ENCODE measurements at places on chromosomes 12 and 14. TPM values are rescaled to one million over a fixed set of nuclear protein-coding genes. Genes with fewer than 3 reads are reported as not detected.

The CAPS2 gene
- 1.9 TPM for total RNA-seq

The LYZ gene
- 8.8 TPM for total RNA-seq

The OLR1 gene
- 0.42 TPM for total RNA-seq

The FGF6 gene
- not detected for total RNA-seq

- H3K4me1 ChIP-seq = no peaks in the 10 kb centered on the region
- DNase-seq = peak; percentile 25
- H3K36me3 ChIP-seq = no peaks in the 10 kb centered on the region
- no peaks in the 10 kb centered on the region for H3K27me3 ChIP-seq
- H3K4me3 ChIP-seq = no peak overlapping the region
- H3K27ac ChIP-seq = no peak overlapping the region
Measured at GRCh38 chr12:117119592-117120198, 20.5 kb upstream of the TESC start.

DNA sequence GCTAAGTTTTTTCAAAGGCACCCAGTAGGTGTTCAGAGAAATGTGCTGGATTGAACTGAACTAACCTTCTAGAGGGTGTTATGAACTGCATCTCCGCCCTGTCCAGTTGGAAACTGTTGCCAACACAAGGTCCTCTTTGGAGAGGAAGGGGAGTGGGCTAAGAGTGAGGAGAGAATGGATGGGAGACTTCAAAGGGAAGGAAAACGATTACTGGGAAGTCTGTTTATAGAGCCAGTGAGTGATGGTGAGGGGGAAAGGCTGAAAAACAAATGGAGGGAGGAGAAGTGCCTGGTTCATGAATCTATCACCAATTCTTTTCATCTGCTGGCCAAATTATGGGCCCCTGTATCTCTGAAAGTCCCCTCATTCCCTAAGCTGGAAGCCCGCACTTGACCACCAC is 86.0 kb upstream of the TBX5 start:
- no peak overlapping the region for H3K27ac ChIP-seq
- no peaks in the 10 kb centered on the region for H3K27me3 ChIP-seq
- no peak for DNase-seq
- no peak overlapping the region for H3K4me3 ChIP-seq

DNA sequence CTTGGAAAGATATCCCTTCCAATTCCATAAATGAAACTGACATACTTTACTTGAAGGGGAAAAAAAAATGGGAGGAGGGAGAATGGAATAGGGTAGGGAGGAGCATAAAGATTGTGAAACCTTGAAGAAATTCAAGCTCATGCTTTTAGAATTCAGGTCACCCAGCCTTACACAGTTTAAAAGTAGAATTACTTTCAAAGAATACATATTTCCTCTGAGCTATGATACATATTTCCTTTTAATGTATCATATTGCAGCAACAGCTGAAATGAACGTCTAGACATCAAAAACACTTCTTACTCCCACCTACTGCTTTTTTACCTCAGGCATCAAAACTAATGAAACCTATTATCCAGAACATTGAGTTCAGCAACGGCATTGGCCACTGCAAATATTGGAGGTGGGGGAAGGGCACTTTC is 156.0 kb downstream of the MED13L start:
- H3K4me3 ChIP-seq = no peak overlapping the region
- H3K4me1 ChIP-seq = peaks cover 14% of the 10 kb centered on the region
- no peak for DNase-seq

DNA sequence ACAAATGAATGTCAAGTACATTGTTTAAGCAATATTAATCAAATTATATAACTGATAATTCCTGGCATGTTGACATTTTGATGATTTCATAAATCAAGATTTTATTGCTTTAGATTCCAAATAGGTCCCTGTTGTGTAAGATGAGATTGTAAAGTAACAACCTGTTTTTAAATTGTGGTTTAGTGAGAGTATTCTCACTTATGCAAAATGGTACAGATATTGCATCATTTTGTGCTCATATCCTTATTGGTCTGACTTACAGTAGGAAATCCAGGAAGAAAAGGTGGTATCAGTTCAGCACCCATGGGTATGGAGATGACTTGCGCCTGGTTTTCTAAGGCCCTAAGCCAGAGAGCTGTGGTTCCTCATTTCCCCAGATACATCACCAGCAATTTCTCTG is 165.5 kb downstream of the KIF21A start:
- no peak overlapping the region for H3K4me3 ChIP-seq
- no peaks in the 10 kb centered on the region for H3K36me3 ChIP-seq
- no peak overlapping the region for H3K27ac ChIP-seq
- DNase-seq = no peak

GRCh38 chr12:132071830-132072384 is 72.2 kb downstream of the DDX51 start:
- peaks cover 31% of the 10 kb centered on the region for H3K36me3 ChIP-seq
- no peak overlapping the region for H3K4me3 ChIP-seq
- no peak for DNase-seq
- H3K27ac ChIP-seq = no peak overlapping the region

DNA sequence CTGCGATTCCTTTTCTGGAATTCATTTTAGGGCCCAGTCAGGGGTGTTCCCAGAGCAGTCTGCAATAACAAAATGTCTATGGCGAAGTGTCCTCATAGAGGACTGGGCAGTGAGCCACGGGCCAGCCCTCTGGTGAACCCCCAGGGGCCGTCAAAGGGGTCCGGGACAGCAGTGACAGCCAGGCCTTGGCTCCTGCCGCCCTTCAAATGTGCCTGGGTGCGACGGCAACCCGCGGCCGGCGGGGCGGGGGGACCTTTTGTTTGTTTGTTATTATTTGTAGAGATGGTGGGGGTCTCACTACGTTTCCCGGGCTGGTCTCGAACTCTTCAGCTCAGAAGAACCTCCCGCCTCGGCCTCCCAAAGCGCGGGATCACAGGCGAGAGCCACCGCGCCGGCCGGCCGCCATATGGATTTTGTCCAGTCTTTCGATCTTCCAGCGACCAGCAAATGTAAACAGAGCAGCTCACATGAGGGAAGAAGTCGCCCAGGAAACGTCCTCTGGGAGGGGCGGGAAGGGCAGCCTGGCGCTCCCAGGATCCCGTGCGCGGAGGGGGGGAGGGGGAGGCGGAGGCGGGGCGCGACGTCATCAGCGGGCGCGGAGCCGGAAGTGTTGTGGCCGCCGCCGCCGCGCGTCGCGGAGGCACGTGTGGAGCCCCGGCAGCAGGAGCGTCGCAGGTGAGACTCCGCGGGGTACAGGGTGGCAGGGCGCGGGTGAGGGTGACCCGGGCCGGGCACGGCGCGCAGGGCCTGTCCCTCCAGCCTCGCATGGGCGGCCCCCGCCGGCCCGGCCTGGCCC is at the start of gene TRMT61A:
TRMT61A (plus strand) TSS at position 610 of the 796 bp plus-strand sequence. CDS start 783 bp downstream, outside the sequence.
- H3K27me3 ChIP-seq = no peaks in the 10 kb centered on the region
- H3K4me3 ChIP-seq = peak within 1 kb of the TSS; percentile 98
- no peaks in the 10 kb centered on the region for H3K36me3 ChIP-seq
- peak; percentile 84 for DNase-seq

DNA sequence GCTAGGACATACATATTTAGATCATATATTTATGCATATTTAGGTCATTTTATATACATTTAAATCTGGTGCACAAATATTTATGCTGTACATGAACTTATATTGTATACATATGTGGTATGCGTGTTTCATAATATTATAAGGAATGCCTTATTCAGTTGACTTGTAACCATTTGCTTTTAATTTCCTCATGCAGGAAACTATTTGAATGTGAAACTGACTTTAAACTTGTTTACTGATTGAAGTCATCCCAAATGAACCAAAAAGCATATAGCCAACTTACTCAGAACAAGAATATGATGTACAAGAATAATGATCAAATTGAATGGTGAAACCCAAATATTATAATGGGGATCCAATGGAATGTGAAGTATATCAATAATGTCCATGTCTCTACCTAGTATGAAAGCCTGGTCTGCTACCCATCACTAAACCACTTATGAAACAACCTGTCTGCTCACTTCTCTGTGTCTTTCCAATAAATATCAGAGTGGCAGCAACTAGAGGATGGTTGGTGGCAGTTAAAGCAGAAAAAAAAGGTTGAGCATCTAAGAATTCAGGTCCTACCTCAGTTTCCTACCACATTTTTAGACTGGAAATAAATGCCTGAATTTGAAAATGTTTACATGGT is 38.3 kb downstream of the RPS6KA5 start:
- peaks cover 27% of the 10 kb centered on the region for H3K4me1 ChIP-seq
- DNase-seq = no peak
- H3K4me3 ChIP-seq = peak overlapping the region; percentile 58
- H3K27me3 ChIP-seq = no peaks in the 10 kb centered on the region
- no peaks in the 10 kb centered on the region for H3K36me3 ChIP-seq
- peak overlapping the region; percentile 33 for H3K27ac ChIP-seq

GRCh38 chr12:18045446-18045992 is 44.5 kb downstream of the RERGL start:
- H3K4me1 ChIP-seq = no peaks in the 10 kb centered on the region
- H3K27ac ChIP-seq = no peak overlapping the region
- no peak for DNase-seq
- H3K4me3 ChIP-seq = no peak overlapping the region
- no peaks in the 10 kb centered on the region for H3K27me3 ChIP-seq

GRCh38 chr12:40263616-40264409 is 39.0 kb downstream of the LRRK2 start:
- no peak overlapping the region for H3K4me3 ChIP-seq
- no peak for DNase-seq
- H3K27me3 ChIP-seq = no peaks in the 10 kb centered on the region
- no peak overlapping the region for H3K27ac ChIP-seq
- H3K36me3 ChIP-seq = no peaks in the 10 kb centered on the region
- H3K4me1 ChIP-seq = no peaks in the 10 kb centered on the region

DNA sequence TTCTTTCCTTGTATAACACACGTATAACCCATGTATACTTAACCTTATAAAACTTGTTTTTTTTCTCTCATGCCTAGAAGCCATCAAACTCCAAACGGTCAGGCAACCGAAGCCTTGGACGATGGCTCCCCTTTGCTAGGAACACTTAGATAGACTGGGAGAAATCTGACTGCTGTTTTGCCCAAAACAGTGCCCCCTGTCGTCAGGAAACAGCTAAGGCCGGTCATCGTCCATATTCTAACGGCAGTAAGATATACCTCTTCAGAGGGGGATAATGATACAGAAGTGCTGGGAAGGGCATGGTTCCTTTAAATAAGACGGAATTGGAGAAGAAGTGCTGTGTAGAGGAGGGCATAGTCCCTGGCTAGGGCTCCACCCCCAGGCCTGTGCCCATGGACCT is 130.5 kb downstream of the SLC41A2 start:
- no peak for DNase-seq
- no peak overlapping the region for H3K27ac ChIP-seq
- H3K27me3 ChIP-seq = no peaks in the 10 kb centered on the region
- no peak overlapping the region for H3K4me3 ChIP-seq
- no peaks in the 10 kb centered on the region for H3K4me1 ChIP-seq
- no peaks in the 10 kb centered on the region for H3K36me3 ChIP-seq

DNA sequence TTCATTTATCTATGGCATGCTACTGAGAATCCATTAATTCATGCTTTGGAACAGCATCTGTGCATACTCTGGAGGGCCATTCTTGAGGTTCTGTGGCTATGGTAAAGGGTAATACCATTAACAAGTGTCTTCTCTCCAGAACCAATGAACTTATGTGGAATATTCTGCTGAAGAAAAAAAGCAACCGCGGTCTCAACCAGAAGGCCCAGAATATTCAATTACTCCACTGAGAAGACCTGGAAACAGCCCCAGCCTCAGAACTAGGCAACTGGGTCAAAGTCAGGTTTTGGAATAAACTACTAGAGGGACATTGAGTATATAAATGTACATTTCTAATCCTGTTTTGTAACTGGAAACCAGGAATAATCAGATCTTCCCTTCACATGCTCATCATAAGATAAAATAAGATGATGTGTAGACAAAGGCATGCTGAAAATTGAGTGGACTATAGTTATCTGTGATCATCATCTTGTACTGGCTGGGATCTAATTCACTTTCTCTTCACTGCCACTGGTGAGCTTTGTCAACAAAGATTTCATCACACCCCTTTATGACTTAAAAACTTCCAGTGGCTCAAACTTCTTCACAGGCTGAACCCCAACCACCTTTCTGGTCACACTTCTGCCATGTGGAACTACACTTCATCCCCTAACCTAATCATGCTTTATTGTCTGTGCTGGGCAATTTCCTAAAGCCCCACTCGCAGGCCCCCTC is 6.0 kb downstream of the SPTB start:
- no peaks in the 10 kb centered on the region for H3K36me3 ChIP-seq
- no peaks in the 10 kb centered on the region for H3K27me3 ChIP-seq
- H3K27ac ChIP-seq = no peak overlapping the region
- H3K4me3 ChIP-seq = no peak overlapping the region
- DNase-seq = no peak
- H3K4me1 ChIP-seq = no peaks in the 10 kb centered on the region

DNA sequence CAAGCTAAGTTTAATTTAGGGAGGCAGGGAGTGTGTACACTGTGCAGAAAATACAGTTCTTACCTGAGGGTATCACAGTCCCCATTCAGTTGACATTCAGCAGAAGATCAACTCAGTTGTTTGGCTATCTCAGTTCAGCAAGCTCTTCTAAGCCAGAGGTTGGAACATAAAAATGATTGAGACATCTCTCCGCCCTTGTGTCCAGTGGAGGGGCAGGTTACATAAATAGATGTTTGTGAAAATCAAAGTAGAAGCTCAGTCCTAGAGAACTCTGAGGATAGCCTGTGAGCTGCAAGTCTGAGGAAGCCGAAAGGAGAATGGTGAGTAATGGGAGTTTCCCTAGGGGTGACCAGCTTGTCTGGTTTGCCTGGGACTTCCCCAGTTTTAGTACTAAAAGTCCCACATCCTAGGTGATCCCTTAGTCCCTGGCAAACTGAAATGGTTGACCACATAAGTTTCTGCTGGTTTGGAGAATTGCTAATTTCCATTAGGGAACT is 251.4 kb upstream of the ATP2B1 start:
- DNase-seq = no peak
- H3K4me1 ChIP-seq = no peaks in the 10 kb centered on the region
- no peaks in the 10 kb centered on the region for H3K36me3 ChIP-seq
- no peaks in the 10 kb centered on the region for H3K27me3 ChIP-seq
- no peak overlapping the region for H3K4me3 ChIP-seq

DNA sequence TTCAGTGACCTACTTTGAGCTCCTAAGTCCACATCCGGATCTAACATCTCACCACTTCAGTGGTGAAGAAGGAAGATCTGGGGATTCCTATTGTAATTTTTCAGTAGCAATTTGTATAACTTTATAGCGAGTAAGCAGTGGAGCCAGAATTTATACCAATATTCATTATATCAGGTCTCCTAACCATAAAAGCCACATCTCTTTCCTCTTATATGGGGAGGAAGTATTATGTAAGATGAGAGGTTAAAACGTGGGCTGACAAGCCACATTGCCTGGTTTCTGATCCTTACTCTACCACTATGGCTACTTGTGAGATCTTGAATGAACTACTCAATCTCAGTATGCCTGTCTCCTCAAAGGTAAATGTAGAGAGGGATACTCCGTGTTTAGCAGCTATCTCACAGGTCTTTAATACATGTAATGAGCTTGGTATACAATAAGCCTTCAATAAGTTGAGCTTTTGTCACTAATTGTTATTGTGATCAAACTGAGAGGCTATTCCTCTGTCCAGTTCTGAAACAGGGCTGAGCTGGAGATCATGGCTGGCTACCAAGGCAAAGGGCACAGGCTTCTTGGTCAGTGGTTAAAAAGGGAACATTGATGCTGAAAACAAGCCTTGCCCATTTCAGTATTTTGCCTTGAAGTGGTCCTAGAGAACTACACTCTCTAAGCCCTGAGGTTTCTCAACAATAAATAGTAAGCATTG is 3.3 kb upstream of the TMEM117 start:
- no peaks in the 10 kb centered on the region for H3K27me3 ChIP-seq
- no peak overlapping the region for H3K27ac ChIP-seq
- H3K4me1 ChIP-seq = peaks cover 36% of the 10 kb centered on the region
- H3K36me3 ChIP-seq = no peaks in the 10 kb centered on the region
